Stimulated activated CD4-positive, alpha-beta T cell treated with anti-CD3 and anti-CD28 coated beads, Interleukin-15, amount 100 ng/mL, for 1 hour (primary cell): ENCODE measurements at places on chromosomes 12 and 14.

GRCh38 chr12:26461776-26462175, 266.4 kb downstream of the SSPN start:
- no peak for DNase-seq

- DNase-seq, result no peak
These were observed 189.7 kb upstream of the RGS6 start for GRCh38 chr14:71742485-71742884.

DNA sequence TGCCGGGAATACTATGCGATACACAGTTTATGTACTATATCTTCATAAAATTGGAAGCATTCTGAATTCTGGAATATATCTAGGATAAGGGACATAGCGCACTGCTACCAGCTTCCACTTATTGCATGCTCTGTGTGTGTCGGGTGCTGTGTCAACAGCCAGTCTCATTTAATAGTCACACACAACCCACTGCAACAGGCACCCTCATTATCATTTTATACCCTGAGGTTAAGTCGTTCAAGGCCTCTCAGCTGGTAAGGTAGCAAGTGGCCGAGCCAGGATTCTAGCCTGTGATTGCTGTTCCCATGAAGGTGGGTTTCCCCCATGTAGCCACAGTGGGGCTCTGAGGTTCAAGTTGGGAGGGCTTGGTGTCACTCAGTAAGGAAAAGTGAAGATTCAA, 7.0 kb downstream of the PPP1R1A start:
- DNase-seq, result no peak

- DNase-seq, result no peak
These were observed 110.1 kb upstream of the BTG1 start for GRCh38 chr12:92255741-92256140.

GRCh38 chr14:103204852-103205540, 81.7 kb downstream of the TNFAIP2 start:
- no peak for DNase-seq

- no peak for DNase-seq
These were observed 148.2 kb upstream of the CLEC14A start for GRCh38 chr14:38404100-38404541.

DNA sequence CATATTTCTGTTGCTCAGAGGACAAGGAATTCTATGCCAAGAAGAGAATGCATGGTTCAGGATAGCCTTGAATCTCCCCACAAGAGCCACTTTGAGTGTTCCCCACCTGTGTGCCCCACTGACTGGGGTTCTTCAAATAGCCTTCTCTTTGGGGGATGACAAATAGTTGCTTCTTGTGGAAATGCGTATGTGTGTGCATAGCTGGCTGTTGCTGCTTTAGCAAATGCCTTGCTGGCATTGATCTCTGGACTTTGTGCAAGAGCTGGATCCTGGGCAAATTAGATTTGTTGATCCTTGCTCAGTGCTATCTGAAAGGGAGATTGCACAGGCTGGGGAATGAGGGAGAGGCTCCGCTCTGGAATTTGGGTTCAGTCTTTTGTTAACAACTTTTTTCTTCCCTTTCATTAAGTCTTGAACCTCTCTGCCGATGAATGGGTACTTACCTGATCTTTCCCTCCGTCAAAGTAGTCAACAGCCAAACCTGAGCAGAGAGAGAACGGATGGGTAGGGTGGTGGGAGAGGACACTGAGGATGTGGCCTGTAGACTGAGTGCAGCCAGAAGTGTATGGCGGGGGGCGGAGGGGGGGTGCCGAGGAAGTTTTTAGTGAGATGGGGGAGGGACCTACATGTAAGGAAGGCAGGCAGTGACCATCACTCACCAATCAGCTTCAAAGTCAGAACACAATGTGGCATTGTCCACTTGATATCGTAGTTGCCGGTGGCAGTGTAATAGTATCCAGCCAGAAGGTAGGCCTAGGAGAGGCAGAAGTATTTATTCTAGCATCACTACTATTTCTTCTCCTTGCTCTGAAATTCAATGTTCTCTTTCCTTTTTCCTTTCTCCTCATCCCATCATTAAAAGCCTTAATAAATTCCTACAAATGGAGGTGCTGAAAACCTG, 10.7 kb downstream of the EMG1 start:
- DNase-seq, result no peak

- no peak for DNase-seq
These were observed 144.7 kb downstream of the ALX1 start for GRCh38 chr12:85424581-85425348.

GRCh38 chr14:96225745-96226151, 21.1 kb downstream of the BDKRB2 start:
- DNase-seq, result no peak

DNA sequence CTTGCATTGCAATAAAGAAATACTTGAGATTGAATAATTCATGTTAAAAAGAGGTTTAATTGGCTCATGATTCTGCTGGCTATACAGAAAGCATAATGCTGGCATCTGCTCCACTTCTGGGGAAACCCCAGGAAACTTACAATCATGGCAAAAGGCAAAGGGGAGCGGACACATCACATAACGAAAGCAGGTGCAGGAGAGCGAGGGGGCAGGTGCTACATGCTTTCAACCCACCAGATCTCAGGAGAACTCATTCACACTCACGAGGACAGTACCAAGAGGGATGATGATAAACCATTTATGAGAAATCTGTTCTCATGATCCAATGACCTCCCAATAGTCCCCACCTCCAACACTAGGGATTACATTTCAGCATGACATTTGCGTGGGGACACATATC, 172.6 kb downstream of the RASSF9 start:
- DNase-seq, result no peak

GRCh38 chr12:113420996-113421595, 1.1 kb upstream of the SDSL start:
- DNase-seq, result no peak

DNA sequence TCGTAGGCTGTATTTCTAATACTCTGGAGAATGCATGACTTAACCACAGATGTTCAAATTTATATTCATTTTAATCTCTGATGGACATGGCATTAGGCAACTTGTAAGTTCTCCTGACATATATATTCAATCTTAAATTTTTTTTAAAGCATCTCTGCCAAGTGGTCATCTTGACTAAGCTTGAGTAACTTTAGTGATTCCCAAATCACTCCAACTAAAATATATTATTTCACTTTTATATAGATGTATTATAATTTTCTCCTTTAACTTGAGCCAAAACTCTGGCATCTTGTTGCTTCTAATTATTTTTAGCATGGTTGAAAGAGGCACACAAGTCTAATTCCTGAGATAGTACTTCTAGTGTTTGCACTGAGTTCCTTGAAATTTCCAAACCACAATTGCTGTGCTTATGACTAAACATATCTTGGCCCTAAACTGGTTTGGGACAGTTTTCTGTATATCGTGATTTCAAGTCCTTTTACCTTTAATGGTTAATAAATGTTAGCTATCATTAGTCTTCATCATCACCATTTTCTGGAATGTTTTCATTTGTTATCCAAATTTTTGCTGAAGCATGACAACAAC, 8.4 kb downstream of the LRFN5 start:
- DNase-seq, result no peak

DNA sequence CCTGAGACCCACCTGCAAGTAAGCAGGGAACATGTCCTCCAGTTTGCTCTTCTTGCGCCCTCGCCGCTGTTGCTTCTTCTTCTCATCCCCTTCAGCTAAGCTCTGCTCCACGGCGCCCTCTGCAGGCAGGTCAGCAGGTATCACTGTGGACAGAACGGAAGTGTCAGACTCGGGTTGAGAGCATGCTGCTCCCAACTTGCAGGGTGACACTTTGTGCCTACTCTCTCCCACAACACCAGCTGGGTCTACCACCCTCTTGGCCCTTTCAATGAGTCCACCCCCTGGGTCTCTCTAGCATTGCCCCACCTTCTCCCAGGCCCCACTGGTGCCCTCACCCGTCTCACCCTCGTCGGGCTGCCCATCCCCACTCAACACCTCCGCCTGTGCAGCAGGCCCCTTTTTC, 16.7 kb downstream of the KMT2D start:
- DNase-seq, result peak; percentile 45

GRCh38 chr12:74963867-74964331, 245.7 kb downstream of the KCNC2 start:
- no peak for DNase-seq

DNA sequence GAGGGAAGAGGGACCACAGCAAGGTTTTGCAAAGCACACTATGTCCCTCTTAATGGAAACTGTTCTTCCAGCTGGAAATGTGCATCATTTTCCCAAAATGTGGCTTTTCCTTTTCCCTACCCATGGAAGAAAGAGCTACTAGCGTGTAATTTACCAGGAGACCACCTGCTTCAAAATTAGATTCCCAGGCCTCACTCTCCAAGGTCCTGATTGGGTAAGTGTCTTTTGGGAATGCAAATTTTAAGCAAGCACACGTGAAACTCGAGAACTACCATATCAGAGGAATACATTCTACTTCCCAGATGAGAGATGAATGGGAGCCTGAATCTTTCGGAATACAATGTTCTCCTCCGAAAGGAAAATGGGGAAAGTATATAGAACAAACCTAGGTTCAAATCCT, 201.6 kb upstream of the NOS1 start:
- DNase-seq, result no peak

GRCh38 chr12:89156862-89157262, 195.4 kb downstream of the DUSP6 start:
- DNase-seq, result no peak

DNA sequence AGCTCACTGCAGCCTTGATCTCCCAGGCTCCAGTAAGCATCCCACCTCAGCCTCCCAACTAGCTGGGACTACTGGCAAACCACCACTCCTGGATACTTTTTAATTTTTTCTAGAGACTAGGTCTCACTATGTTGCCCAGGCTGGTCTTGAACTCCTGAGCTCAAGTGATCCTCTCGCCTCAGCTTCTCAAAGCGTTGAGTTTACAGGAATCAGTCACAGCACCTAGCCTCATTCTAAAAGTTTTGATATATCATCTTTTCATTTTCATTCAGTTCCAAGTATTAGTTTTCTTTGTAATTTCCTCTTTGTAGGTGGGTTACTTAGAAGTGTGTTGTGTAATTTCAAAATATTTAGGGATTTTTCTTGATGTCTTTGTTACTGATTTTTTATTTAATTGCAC, 9.6 kb downstream of the CBX5 start:
- DNase-seq, result no peak

- no peak for DNase-seq
These were observed 86.4 kb downstream of the CAPZA3 start for GRCh38 chr12:18824287-18824686.

DNA sequence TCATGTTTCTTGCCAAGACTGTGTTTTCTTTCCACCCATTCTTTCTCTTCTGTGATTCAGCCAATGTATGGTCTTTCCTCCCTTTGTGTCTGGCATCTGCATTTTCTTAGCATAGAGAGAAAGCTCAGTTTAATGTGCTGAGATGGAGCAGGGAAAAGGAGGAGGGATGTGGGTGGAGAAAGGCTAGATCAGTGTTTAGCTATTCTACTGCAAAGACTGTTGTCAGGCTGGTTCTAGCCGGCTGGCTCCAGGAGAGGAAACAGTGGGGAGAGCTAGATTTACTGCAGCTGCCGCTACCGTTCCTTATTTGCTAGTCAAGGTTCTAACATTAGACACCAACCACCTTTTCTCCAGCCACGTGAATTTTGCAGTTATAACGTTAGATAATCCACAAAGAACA, 5.2 kb upstream of the RIMKLB start:
- DNase-seq, result no peak

DNA sequence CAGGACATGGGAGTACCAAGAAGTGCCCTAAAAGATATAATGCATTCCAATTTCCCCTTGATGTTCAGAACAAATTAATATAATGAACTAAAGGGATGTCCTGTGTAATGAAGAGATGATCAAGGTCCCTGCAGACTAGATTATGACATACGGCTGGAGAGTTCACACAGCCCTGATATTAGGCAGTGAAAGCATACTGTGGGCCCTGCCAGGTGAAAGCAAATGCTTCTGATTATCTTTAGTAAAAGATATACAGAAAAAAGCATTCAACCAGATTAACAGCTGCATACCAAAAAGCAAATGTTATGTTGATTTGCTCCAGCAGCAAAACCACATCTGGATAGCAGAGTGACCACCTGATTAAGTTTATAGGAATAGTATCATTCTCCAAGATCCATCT, 12.1 kb downstream of the HIGD1C start:
- DNase-seq, result no peak
